Activated CD4-positive, alpha-beta T cell treated with anti-CD3 and anti-CD28 coated beads for 1 hour (primary cell): ENCODE measurements at places on chromosomes 1 and 21.

- DNase-seq: no peak
Measured at GRCh38 chr1:234542211-234542850, 63.4 kb upstream of the TARBP1 start.

GRCh38 chr1:10604966-10605365 is 130.2 kb downstream of the PEX14 start:
- DNase-seq: no peak

GRCh38 chr1:192907545-192908243 is 98.9 kb downstream of the RGS2 start:
- no peak for DNase-seq

GRCh38 chr1:201463071-201463552 is 5.9 kb downstream of the PHLDA3 start:
- DNase-seq: no peak

GRCh38 chr1:64543831-64544230 is 73.9 kb downstream of the CACHD1 start:
- DNase-seq: no peak

- no peak for DNase-seq
Measured at GRCh38 chr21:17045214-17045853, 467.5 kb upstream of the CXADR start.

GRCh38 chr1:226604560-226605317 is 56.2 kb downstream of the STUM start:
- no peak for DNase-seq

- DNase-seq: no peak
Measured at GRCh38 chr1:243850202-243850451, at the start of gene AKT3. Gene AKT3, minus strand, starts transcription at chr1:243850243. Its CDS starts 7,073 bp downstream, at chr1:243843170.

- DNase-seq: no peak
Measured at GRCh38 chr1:12811409-12811784, 19.8 kb downstream of the PRAMEF11 start.

GRCh38 chr21:28703861-28704260 is 288.8 kb downstream of the LTN1 start:
- DNase-seq: no peak

DNA sequence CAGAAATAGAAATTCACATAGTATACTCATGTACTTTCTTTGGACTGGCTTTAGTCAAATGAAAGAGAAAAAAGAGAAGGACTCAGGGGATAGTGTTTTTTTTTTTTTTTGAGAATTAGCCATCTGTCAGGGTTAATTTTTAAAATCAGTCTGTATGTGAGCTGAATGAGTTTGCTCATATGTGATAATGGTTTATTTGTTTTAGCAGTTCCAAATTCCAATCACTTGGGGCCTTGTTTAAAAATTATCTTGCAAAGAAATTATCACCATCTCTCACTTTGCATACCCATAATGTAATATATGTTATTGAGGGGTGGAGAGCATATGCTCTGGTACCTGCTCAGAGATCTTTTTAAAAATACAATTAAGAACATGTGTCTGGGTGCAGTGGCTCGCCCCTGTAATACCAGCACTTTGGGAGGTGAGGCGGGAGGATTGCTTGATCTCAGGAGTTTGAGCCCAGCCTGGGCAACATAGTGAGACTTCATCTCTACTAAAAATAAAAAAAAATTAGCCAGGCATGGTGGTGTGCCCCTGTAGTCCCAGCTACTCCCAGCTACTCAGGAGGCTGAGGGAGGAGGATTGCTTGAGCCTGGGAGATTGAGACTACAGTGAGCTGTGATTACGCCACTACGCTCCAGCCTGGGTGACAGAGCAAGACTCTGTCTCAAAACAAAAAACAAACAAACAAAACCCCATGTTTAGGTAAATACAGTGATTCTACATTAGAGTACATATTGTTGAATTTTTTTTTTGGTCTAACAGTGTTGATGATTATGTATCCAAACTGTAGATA is 19.7 kb downstream of the GNAI3 start:
- no peak for DNase-seq

DNA sequence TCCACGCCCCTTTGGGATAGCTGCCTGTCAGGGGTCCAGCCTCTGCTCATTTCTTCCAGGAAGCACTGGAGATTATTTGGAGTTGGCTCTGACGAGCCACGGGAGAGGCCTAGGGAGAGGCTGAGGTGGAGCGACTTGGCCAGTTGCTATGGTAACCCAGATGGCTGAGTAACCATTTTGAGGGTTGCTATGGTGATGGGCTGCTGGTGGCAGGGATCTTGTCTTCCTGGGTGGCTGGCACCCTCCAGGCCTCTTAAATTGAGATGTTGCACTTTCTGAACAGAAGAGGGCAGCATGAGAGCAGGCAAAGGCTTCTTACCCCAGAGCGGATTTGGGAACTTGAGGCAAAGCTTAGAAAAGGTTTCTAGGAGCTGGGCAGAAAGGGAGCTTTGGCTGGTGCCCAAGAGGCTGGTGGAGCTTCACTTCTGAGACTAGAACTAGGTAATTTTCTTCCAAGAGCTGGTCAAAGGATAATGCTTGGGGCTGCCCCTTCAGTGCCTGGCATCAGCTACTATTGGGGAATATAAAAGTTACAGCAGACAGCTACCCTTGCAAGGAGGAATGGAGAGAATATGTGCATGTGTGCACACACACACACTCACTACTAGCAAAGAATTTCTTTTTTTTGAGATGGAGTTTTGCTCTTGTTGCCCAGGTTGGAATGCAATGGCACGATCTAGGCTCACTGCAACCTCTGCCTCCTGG is 72.5 kb downstream of the NDUFS5 start:
- peak; percentile 46 for DNase-seq

- DNase-seq: no peak
Measured at GRCh38 chr1:19734056-19734455, 65.7 kb downstream of the TMCO4 start.

- DNase-seq: no peak
Measured at GRCh38 chr1:16080422-16081150, 7.1 kb upstream of the FAM131C start.

DNA sequence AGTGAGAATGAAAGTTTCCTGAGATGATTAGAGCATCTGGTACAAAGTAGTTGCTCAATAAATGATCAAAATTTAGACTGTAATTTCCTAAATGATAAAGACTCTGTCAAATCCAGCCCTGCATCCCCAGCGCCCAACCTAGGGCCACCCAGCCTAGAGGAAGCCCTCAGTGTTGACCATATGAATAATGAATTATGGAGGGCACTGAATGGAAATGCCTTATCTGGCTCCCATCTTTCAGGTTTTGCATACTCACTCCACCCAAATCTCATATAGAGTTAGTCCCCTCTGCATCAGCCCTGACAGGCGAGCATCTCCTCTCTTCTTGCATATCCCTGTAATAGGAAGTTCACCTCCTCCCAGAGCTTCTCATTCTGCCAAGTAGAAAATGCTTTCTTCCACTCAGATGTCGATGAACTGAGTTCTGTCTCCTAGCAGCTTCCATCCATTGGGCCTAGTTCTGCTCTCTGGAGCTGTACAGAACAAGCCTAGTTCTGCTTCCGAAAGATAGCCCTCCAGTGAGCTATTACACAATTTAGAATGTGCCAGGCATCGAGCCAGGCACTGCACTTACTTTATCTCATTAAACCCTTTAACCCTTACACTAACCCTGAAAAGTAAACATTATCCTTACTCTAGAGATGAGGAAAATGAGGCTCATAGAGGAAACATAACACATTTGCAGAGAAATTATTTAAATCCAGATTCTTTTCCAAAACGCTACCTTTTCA is 20.9 kb downstream of the COA7 start:
- DNase-seq: no peak

- no peak for DNase-seq
Measured at GRCh38 chr1:3596663-3597598, 14.4 kb downstream of the MEGF6 start.

GRCh38 chr1:31583082-31583994 is 7.0 kb downstream of the TINAGL1 start:
- no peak for DNase-seq

- DNase-seq: no peak
Measured at GRCh38 chr21:27582246-27582947, 615.5 kb upstream of the ADAMTS5 start.

- DNase-seq: no peak
Measured at GRCh38 chr1:157203166-157203565, 65.0 kb upstream of the ETV3 start.

DNA sequence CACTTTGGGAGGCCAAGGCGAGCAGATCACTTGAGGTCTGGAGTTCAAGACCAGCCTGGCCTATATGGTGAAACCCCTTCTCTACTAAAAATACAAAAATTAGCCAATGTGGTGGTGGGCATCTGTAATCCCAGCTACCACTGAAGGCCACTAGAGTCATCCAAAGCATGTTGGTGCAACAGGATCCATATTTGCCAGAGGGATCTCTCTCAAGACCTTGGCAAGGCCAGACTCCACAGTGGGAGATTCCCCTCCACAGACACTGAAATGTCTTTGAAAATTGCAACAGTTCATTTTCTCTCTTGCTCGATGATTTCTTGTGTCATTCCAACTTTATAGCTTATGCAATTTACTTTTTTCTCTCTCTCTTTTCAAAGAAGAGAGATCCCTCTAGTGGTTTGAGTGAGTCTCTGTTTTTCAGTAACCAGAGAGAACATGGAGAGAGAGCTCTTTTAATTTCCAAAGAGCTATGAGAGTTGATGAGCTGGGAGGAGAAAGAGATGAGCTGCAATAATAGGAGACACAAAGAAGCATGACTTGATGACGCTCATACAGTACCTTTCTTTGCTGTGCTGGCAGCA is 176.8 kb upstream of the USP25 start:
- no peak for DNase-seq

DNA sequence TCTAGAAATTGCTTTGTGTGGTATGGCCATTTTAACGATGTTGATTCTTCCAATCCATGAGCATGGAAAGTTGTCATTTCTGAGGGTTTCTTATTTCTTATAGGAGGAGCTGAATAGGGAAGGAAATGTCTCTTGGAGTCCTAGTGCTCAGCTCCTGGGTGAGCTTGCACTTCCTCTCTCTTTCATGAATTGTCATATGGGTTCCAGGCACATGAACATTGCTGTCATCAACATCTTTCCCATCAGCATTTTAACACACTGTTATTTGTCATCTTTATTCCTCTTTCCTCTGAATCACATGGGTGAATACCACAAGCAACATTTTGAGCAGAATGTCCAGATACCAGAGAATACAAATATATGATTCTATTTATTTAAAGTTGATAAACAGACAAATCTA is 23.4 kb downstream of the SLAMF6 start:
- DNase-seq: no peak

GRCh38 chr1:68644504-68644903 is 147.6 kb upstream of the DEPDC1 start:
- DNase-seq: no peak

DNA sequence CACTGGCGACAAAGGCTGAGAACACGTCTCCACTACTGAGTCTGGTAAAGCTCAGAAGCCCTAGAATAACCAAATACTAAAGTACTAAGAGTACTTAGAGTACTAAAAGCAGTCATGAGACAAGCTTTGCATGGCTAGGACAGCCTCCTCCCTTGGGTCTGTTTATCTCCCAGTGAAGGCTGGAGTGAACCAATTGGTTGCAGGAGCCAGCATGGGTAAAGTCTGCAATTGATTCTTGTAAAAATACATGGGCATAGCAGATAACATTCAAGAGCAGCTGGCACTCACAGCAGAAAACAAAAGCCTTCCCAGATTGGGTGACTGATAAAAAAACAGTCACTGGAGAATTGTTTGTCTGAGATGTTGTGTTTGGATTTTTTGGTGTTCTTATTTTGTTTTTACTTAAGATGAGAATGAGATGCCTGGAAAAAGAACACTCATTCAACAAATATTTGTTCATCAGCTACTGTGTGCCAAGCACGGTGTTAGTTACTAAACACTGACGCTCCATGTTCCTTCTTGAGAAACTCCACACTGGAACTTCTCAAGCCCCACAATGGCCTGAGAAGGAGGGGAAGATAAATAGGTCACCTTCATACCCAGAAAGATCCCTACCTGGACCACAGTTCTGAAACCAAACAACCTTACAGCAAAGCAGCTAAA is 3.7 kb downstream of the IRF6 start:
- DNase-seq: no peak

DNA sequence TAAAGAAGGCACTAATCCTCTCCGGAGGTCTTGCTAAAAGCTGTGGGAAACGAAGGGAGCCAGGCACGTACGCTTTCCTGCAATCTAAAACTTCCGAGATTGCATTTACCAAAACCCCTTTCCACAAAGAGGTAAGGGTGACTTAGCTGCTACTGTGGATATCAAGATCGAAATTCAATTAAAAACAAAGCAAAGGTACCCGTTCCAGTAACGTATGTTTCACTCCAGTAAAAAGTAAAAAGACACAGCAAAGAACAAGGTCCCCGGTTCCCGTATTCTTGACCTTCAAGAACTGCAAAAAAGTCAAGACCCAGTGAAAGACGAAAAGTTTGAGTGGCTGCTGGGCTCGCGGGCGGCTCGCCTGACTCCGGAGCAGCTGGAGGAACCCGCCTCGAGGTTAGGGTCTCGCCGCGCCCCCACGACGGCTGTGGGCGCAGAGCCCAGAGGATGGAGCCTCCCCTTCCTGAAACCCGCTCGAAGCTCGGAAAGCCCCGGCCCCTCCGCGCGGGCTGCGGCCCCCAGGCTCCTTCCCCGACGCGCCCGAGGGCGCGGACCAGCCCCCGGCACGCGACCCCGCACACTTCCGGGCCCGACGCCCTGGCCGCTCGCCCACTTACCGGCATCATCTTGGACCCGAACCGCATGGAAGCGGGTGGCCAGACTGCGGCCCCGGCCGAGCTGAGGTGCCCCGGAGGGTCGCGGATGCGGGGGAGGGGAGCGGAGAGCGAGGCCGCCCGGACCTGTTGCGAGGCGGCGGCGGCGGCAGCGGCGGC is 524 bp downstream of the TP53BP2 start:
- DNase-seq: peak; percentile 34

GRCh38 chr1:214957330-214958137 is 125.0 kb upstream of the KCNK2 start:
- DNase-seq: no peak

DNA sequence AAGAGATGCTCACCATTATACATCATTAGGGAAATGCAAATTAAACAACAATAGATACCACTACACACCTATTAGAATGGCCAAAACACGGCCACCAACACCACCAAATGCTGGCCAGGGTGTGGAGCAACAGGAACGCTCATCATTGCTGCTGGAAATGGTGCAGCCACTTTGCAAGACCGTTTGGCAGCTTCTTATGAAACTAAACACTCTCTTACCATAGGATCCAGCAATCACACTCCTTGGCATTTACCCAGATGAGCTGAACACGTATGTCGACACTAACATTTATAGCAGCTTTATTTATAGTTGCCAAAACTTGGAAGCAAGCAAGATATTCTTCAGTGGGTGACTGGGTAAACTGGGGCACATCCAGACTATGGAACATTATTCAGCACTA is 28.9 kb upstream of the ADARB1 start:
- DNase-seq: no peak

DNA sequence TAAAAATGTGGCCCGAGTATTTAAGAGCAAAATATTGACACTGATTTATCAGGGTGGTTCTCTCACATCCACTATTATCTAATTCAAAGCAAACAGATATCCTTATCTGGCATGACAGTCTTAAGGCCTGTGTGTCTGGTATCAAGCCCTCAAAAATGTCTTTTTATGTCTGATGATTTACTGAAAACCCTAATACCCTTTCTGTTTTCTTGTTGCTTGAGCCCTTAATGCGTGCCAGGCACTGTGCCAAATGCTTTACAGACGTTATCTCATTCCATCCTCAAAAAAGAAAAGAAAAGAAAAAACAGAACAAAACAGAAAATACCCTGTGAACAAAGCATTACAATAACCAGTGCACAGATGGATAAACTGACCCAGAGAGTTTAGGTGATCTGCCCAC is 5.7 kb downstream of the DUSP23 start:
- DNase-seq: no peak
